ENCODE measurements at places on chromosomes 2 and 18. TPM values are rescaled to one million over a fixed set of nuclear protein-coding genes. Genes with fewer than 3 reads are reported as not detected.

MRPL33 gene
- total RNA-seq: 61.3 TPM

MYO5B gene
- total RNA-seq: 0.39 TPM

SANBR gene
- total RNA-seq: 4.2 TPM

ASPRV1 gene
- total RNA-seq: 1.0 TPM

MAP2 gene
- 0.31 TPM for total RNA-seq

TMEM200C gene
- not detected for total RNA-seq

SLC11A1 gene
- total RNA-seq: 0.19 TPM

GNLY gene
- 23.8 TPM for total RNA-seq

SP140 gene
- total RNA-seq: 109 TPM

LRP1B gene
- total RNA-seq: not detected

MYO3B gene
- total RNA-seq: 3.8 TPM

SCG2 gene
- not detected for total RNA-seq

Measured in activated T-cell treated with anti-CD3 and anti-CD28 coated beads, Interleukin-2, amount 50 U/mL, for 72 hours (primary cell).